ENCODE measurements at places on chromosomes 11 and 22.

DNA sequence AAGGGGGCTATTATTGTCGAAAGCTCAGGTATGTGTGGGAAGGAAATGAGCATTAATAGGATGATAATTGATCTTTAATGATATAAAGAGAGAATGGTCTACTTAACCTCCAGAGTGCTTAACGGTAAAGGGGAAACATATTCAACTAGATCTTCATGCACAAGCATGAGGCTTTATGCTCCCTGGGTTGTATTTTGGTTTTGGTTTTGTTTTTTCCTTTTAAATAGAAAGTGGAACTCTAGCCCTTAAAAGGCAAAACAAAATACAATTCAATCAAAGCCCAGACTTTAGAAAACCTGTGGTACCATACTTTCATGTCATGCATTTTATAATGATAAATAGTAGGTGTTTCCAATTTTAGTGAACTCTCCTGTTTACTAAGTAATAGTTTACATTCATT lies 622.7 kb downstream of the METTL15 start:
- no peak for DNase-seq

GRCh38 chr11:79616392-79616851 lies 175.6 kb upstream of the TENM4 start:
- DNase-seq: no peak

DNA sequence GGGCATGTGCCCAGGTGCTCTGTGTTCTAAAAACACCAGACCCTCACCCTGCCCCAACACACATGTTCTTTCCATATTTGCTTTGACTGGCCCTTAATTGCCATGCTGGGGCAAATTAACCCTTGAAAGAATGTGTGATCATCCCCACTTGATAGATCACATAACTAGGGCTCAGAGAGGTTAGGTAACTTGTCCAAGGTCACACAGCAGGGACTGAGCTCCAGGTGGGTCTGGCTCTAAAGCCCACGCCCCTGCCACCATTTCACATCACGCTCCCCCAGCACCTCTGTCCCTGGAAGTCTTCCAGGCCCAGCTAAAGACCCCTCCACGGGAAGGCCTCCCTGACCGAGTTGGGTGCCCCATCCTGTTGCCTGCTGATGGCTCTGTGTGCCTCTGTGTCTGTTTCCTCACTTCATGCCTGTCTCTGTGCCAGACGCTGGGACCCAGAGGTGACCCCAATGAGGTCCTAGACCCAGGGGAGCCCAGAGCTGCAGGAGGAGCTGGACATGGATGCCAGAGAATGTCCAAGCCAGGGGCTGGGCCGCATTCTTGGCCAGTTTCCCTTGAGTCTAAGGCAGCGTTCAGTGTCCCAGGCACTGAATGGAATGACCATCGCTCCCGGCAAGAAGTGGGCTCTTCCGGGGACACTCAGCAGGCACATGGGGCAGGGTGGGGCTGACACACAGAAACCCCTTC lies 79.7 kb downstream of the MYO7A start:
- DNase-seq: no peak

GRCh38 chr11:102849311-102849710 lies 5.9 kb upstream of the MMP3 start:
- peak; percentile 95 for DNase-seq

DNA sequence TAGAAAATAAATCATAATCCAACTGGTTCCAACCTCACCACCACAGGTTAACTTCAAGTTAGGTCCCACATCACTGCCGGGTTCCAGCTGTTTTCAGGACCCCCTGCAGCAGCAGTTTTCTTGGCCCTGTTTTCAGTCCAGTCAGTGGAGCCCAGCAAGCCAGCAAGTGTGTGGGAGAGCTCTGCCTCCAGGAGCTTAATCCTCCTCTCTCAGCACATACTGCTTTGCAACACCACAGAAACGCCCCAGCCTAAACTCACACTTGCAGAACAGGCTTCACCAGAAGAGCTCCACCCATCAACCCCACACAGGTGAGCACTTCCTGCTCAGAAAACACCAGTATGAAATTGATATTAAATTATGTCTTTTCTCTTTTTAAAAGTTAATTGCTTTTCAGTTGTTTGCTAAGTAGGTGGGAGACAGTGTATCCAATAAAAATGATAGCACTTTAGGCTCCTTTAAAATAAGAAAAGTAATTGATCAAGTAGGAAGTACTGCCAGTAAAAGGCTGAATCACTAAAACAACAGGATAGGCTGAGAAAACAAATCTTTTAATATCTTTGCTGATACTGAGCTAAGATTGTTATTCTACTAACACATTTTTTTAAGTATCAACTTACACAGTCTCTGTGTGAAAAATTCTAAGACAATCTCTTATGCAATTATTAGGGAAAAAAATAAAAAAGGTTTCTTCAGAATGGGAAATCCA lies 81.5 kb upstream of the TP53AIP1 start:
- no peak for DNase-seq

DNA sequence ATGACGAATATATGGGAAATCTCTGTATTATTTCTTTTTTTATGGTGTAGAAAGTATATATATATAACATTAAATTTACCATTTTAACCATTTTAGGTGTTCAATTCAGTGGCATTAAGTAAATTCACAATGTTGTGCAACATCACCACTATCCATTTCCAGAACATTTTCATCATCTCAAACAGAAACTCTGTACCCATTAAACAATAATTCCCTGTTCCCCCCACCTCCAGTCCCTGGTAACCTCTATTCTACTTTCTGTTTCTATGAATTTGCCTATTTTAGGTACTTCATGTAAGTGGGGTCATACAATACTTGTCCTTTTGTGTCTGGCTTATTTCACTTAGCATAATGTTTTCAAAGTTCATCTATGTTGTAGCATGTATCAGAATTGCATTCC lies 15.3 kb upstream of the PTS start:
- DNase-seq: no peak

GRCh38 chr11:64093233-64094039 lies 57.7 kb downstream of the FLRT1 start:
- DNase-seq: no peak

DNA sequence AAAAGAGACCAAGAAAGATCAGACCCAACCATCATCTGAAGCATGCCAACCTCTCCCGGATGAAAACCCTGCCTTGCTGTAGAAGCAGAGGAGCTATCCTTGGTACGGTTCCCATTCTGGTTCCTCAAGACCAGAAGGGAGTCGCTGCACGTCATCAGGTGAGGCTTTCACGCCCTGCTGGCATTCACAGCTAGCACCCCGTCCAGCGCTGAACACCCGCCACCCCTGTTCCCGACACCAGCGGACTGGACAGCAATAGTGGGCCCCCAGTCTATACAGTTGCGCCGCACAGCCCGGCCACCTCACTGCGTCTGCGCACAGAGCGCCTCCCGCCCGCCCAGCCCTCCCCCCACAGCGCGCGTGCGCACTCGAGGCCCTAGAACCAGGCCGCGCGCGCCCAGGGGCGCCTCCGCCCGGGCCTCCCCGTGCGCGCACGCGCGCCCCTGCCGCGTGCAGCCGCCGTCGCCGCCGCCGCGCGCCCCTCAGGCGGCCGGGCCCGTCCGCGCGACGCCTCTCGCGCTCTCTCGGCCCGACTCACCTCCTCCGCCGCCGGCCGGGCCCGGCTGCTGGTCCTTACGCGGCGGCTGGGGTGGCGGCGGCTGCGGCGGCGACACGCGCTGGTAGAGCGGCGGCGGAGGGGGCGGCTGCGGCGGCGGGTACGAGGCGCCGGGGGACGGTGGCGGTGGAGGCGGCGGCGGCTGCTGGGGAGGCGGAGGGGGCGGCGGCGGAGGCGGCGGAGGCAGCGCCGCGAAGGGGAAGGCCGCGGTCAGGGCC lies 706 bp downstream of the SF1 start:
- peak; percentile 81 for DNase-seq

DNA sequence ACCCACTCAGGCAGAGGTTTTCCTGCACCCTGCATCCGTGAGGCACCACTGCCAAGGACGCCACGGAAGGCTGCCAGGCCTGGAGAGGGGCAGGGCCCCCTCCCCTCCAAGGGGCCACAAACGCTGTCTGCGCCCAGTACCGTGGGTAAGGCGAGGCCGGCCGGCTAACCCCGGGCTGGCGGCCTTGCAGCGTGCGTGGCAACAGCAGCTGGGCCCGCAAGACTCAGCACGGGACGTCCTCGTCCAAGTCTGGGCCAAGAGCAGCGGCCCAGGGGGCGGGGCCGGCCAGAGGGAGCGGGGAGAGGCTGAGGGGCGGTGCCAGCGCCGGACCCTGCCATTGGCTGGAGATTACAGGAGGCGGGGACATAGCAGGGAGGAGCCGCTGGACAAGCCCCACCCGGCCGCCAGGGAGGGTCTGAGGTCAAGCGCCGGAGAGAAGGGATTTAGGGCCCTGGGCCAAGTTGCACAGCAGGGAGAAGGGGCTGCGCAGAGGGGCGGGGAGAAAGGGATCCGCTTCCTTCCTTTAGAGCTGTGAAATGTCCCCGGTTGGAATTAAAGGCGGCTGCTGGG lies 16.0 kb downstream of the SLC43A1 start:
- DNase-seq: peak; percentile 91

DNA sequence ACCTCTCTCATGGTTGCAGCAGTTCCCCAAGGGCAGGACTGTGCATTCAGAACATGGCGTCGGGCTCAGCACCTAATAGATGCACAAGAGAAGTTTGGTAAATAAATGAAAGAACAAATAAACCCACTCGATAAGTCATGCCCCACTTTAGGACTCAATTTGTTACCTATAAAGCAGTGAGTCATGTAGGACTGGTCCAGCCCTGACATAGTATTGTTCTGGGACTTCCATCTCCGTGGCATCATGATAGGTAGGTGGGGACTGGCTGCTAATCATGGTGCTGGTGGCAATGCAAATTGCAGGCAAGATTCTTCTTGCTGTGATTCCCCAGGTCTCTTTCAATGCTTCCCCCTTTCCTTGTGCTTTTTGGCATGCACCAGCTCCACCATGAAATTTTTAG lies 118.2 kb upstream of the CSNK2A3 start:
- DNase-seq: no peak

DNA sequence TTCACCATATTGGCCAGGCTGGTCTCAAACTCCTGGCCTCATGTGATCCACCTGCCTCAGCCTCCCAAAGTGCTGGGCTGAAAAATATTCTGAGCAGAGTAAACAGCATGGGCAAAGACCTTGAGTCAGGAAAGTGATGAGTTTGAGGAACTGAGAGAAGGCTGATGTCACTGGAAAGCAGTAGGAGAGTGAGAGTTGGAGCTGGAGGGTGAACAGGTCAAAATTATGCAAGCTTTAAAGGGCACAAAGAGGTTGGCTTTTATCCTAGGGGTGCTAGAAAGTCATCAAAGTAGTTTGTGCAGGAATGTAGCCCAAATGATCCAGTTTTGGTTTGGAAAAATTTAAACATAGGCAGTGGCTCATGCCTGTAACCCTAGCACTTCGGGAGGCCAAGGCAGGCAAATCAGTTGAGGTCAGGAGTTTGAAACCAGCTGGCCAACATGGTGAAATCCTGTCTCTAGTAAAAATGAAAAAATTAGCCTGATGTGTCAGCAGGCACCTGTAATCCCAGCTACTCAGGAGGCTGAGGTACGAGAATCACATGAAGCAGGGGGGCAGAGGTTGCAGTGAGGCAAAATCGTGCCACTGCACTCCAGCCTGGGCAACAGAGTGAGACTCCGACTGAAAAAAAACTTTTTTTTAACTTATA lies 44.7 kb upstream of the CXCR5 start:
- DNase-seq: no peak

GRCh38 chr11:57348636-57349313 lies 10.6 kb downstream of the P2RX3 start:
- DNase-seq: peak; percentile 48

DNA sequence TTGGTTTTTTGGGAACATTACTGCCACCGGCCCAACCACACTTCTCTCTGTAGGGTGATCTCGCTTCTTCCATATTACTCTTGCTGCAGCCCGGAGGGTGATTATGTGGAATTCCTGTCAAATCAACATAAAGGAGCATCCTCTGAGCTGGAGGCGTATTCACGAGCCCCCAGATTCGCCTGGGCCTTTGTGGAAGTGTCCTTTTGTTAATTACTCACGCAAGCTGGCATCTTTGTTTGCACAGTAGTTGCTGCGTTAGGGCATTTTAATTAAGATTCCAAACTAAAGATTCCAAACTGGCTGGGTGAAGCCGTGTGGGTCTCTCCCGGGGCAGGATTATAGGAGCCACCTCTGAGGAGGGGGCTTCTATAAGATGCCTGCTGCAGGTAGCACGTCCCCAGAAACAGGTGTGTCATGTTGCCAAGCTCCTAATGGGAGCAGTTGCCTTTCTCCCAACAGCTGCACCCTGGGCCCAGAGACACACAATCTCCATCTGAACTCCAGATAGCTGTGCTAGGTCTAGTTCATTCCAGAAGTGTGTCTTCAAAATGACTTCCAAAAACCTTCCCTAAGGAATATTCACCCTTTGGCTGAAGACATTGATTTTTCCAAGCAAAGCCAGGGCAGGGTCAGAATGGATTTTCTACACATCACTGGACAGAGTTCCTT lies 40.9 kb downstream of the SHISAL1 start:
- no peak for DNase-seq

DNA sequence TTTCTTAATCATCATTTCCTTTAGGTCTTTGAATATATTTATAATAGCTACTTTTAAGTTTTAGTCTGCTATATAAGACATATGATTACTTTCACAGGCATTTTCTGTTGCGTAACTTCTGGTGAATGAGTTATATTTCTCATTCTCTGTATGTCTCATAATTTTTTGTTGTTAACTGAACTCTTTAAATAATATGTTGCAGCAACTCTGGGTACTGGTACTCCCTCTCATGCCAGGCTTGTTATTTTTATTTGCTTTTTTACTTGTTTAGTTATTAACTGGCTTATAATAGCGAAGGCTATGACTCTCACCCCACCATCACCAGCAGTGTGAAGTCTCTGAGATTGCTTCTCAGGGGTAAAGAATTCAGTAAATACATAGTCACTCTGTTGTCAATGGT lies 524.2 kb upstream of the CHORDC1 start:
- no peak for DNase-seq
